Fibroblast of mammary gland (primary cell): ENCODE measurements at places on chromosomes 13 and 19.

DNA sequence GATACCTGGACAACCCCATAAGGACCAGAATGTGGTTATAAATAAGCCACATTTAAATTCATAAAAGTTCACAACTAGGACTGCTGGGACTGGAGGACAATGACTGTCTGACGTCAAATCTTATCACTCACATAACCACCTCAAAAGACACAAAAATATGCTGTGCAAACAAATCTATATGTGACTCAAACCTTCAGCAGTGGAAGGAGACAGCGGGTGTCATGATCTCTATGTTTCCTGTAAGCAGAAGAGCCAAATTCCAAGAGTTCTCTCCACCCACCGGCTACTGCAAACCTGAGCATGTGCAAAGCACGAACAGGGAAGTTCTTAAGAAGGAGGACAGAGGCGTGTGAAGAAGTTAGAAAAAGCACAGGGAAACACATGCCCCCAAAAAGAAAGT, 113.2 kb downstream of the MYCBP2 start:
- DNase-seq, result peak; percentile 12

GRCh38 chr19:3423183-3423829, 56.9 kb downstream of the NFIC start:
- DNase-seq, result peak; percentile 41

- DNase-seq, result no peak
Measured at GRCh38 chr19:15869873-15870272, 28.0 kb downstream of the CYP4F2 start.

- DNase-seq, result no peak
Measured at GRCh38 chr19:42269478-42270345, 660 bp downstream of the CIC start.

DNA sequence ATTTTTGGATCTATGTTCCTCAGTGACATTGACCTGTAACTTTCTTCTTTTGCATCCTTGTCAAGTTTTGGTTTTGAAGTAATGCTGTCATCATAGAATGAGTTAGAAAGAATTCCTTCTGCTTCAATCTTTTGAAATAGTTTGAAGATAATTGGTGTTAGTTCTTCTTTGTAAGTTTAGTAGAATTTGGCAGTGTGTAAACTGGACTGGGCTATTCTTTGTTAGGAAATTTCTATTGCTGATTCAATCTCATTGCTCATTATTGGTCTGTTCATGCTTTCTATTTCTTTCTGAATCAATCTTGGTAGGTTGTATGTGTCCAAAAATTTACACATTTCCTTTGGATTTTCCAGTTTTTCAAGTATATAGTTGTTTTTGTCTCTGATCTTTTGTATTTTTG, 101.7 kb upstream of the SPRY2 start:
- DNase-seq, result no peak

DNA sequence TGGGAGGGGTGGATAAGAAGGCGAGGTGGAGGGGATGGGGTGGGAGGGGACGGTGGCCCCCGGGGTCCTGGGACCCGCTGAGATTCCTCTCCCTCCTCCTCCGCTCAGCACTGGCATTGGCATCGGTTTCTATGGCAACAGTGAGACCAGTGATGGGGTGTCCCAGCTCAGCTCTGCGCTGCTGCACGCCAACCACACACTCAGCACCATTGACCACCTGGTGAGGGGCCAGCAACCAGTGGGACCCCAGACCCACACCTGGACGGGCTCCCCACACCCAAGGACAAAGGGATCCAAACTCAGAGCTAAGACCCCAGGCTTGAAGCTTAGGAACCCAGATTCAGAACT, 5.9 kb downstream of the TTYH1 start:
- DNase-seq, result no peak

DNA sequence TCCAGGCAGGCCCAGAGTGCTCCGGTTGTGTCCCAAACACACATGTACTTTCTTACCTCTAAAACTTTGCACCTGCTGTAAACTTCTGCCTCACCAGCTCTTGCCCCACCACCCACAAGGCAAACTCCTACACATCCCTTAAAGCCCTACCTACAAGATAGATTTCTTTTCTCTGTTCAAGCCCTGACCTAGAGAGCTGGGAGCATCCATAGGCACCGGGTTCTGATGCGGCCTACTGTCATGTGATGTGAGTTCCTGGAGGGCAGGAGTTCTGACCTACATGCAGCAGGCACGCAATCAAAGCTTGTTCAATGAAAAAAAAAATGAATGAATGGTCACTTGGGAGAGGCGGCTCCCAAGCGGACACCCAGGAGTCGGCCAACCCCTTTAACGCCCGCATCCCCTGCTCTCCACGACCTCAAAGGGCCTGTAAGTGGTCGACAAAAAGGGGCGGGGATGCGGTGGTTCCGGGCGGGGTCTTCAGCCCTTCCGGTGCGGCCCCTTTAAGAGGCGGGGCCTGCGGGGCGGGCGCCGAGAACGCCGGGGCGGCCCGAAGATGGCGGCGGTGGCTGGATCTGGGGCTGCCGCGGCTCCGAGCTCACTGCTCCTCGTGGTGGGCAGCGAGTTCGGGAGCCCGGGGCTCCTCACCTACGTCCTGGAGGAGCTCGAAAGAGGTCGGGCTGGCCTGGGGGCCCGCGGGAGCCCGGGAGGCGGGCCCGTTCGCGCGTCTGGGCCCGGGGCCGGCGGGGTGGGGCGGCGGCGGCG, at the start of gene MAP1S:
Gene MAP1S (plus strand): TSS at position 534 of the 765 bp plus-strand sequence. CDS start 23 bp downstream, at position 557.
- peak; percentile 34 for DNase-seq

GRCh38 chr19:28213470-28214082, 999.4 kb downstream of the UQCRFS1 start:
- DNase-seq, result peak; percentile 42
